ENCODE measurements at places on chromosomes 6 and 20.

GRCh38 chr6:99522531-99522930, 7.3 kb upstream of the USP45 start:
- no peak for DNase-seq

DNA sequence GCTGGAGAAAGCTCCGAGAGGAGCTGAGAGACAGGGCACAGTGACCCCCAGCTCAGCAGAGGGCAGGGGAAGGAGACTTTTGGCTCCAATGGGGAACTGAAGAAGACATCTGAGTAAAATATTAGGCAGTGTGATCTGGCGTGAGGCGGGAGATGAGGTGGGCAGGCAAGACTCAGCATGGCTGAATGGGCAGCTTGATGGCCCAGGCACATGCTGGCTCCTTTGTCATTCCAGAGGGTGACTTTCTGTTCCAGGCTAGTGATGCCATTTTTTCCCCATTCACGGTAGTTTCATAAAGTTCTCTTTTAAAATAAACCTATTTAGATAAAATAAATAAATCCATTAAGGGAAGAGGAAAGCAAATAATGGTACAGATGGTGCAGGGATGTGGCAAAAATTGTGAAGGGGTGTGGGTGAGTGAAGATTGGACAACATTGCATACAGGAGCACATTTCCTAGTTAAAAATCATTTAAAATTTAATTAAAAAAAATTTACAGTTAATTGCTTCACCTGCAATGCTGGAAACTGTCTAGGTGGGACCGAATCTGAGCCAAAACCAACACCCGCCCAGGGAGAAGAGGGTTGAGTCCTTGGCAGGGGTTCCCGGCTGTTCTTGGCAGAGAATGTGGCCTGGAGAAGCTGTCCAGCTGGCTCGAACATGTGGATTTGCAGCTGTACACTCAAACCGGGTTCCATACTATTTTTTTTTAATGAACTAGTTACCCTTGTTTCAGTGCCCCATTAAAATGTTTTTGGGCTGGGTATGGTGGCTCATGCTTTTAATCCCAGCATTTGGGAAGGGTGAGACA, 41.7 kb upstream of the PRELID3B start:
- DNase-seq = peak; percentile 27

- DNase-seq = no peak
These were observed 19.4 kb downstream of the COL11A2 start for GRCh38 chr6:33172688-33173534.

- no peak for DNase-seq
These were observed 1.9 kb upstream of the PPP1R3G start for GRCh38 chr6:5083307-5083583.

- no peak for DNase-seq
These were observed 10.7 kb downstream of the PSMG4 start for GRCh38 chr6:3269281-3269975.

DNA sequence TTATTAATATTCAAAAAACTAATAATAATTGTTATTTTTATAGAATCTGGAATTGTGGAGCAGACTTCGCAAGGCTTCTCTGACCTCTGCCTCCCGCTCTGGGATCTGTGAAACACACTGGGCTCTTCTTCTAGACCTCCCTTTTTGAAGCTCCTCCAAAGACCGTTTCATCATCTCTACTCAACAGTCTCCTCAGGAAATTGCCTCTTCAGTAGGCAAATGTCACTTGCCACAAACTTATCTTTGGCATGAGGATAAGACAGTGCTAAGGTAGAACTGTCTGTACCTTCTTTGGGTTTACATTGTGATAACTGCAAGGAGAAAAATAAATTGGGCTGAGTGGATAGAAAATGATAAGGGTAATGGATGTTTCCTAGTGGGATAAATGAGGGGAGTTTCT, 2.3 kb upstream of the MAS1L start:
- DNase-seq = no peak

DNA sequence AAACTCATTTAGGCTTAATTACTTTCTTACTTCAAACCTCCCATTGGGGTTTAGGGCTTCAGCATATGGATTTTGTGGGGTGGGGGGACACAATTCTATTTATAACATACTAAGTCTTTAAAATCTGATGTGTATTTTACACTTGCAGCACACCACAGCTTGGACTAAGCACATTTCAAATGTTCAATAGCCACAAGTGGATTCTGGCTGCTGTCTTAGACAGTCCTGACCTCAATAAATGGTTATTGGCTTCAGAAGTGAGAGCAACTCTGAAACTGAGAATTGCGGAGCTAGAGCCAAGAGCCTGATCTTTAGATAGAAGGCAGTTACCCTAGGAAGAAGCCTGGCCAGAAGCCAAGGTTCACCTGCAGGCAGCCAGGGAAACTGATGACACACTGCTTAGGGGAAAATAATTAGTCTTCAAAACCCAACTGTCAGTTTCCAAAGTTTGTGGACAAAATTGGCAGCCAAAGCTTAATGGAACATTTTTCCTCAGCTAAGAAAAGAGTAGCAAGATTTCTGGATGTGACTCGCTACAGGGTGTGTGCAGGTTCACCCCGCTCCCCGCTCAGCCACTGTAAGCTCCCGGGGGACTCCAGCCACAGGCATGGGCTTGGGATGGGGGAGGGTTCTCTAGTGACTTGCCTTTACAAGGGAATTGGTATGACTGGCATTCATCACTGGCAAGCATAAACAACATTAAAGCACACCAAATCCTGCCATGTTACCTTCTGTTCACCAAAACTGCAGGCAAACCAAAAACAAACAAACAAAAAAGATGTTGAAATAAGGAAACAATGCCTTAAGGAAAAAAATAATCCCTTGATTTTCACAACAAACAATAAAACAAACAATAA, 219.8 kb downstream of the TFAP2A start:
- DNase-seq = no peak

- DNase-seq = no peak
These were observed 254.7 kb upstream of the TAB2 start for GRCh38 chr6:149062653-149063348.

DNA sequence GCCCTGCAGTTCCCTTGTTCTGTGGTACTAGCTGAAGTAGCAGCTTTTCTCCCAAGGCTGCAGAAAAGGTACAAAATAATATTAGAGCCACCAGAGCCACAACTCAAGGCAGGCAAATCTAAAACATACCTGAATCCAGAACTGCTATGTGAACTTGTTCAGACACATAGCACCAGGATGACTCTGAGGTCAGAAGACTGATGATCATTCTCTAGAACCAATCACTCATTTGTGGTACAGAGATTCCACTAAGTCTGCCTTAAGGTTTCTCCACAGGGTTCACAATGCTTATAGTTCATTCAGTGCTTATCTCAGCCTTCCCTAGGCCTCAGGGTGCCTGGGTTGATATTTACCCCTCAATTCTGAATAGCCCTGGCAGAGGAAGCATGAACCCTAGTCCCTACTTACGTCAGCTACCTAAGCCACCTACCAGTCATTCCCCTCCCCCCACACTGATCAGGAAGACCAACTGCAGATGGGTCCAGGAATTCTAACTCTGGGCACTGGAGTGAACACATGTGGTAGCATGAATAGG, 140.9 kb upstream of the MOCS1 start:
- DNase-seq = no peak

All from pancreas (tissue), 10 donors.